ENCODE measurements at places on chromosomes 16 and 17.

DNA sequence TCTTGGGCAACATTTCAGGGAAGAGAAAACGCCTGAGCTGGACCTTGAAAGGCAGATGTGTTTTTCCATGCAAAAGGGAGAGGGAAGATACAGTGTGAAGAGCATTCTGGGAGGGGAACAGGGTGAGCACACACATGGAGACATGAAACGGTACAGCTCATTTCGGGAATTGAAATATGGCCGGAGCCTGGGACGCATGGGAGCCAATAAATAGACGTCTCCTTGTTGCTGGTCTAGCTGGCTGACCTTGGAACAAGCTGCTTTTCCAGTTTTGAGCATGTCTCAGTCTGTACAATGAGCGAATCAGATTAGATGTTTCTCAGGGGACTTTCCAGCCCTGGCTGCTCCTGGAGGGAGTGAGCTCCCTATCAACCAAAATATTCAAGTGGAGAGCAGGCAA is 63.6 kb downstream of the ASIC2 start:
- no peak for DNase-seq

DNA sequence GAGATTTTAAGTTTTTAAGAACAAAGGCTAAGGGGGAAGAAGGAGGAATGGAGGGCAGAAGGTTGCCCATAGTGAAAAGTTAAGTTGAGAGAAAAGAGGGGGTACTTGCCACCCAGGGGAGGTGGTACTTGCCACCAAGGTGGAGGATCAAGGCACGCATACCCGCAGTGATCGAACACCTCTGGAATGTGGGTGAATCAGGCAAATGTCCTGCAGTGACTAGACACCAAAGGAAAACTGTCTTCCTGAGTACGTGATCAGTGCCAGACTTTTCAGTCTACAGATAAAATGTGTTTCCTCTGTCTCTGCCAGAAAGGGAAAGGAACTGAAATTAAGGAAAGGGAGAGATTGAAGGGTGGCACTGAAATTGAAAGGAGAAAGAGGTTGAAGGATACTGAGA is 2285.3 kb downstream of the TP53TG3F start:
- no peak for DNase-seq

- DNase-seq = no peak
Observed at GRCh38 chr16:22646948-22647556, 136.4 kb downstream of the NPIPB5 start.

DNA sequence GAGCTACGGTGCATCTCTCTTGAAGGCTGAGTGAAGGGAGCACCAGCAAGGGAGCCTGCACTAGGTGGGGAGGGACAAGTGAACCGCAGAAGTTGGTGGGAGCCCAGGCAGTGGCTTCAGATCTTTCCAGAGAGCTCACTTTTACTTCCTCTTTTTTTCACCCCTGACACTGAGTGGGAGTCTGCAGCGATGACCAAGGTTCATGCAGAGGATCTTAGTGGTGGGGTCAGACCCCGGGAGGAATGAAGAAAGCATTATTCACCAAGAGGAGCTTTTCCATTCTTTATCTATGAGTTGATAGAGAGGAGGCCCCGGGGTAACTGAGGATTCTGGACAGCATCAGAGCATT is 3.0 kb upstream of the CCL2 start:
- no peak for DNase-seq

DNA sequence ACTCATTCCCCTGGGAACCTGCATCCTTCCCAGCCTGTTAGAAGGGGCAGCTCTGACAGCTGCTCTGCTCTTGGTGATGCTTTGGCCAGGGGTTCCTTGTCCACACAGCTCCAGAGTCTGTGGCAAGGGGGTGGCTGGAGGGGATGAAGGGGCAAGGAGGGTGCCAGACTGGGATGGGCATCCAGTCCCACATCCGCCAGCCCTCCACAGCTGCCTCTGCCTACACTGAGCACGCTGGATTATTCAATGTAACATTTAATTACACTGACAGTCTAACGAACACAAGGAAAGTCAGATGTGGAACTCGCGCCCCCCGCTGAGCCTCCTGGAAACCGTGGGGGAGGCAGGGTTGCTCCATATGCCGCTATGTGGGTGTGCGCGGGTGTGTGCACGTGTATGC is 101.1 kb downstream of the C16orf78 start:
- peak; percentile 42 for DNase-seq

GRCh38 chr17:15361592-15361991 is 20.2 kb upstream of the TEKT3 start:
- DNase-seq = no peak

GRCh38 chr17:65956814-65957213 is 235.1 kb downstream of the CEP112 start:
- no peak for DNase-seq

DNA sequence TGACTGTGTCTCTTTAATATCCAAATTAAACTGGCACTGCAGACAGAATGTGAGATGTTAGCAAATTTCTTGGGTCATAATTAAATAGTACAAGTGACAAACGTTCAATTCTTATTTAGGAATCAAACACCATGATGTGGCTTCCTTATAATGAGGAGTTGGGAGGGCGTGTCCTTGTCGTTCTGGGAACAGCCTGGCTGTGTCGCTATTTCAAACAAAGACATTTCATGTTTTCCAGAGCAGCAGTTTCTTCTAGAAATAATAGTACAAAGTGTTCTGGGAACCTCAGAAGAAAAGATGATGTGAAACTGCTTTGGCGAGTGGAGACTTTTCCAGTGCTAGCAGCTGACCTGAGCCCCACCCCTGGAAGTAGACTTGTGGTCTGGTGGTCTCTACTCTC is 301.7 kb upstream of the N4BP1 start:
- no peak for DNase-seq

DNA sequence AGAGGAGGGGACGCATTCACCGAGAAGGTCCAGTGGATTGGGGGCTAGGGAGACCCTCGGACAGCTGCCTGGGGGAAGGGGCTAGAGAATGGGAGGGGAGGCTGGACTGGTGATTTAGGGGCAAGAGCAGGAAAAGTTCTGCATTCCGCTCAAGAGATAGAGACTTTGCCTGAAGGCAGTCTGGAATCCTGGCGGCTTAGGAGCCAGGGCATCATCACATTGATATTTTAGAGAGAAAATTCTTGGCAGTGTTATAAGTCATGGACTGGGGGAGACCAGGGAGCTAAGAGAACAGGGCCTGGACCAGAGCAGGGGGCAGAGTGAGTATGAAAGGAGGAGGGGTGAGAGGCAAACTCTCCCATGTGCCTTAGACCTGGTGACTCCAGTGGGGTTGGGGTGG is 35.8 kb downstream of the MSI2 start:
- no peak for DNase-seq

DNA sequence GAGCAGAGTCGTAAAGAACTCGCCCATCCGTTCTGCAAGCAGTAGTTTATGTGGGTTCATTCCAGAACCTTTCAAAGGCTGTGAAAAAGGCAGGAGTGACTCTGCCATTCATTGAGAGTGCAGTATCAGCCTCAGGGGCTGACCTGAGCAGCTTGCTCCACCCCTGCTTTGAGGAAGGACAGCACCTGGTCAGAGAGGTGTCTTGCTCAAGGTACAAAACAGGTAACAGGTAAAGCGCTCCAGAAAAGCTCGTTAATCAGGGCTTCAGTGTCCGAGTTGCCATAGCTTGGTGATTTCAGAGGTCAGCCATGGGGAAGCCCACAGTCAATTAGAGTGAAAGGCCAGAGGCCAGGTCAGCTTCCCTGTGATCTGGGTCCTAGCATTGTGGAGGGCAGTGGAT is 251.1 kb downstream of the ABCC12 start:
- no peak for DNase-seq

DNA sequence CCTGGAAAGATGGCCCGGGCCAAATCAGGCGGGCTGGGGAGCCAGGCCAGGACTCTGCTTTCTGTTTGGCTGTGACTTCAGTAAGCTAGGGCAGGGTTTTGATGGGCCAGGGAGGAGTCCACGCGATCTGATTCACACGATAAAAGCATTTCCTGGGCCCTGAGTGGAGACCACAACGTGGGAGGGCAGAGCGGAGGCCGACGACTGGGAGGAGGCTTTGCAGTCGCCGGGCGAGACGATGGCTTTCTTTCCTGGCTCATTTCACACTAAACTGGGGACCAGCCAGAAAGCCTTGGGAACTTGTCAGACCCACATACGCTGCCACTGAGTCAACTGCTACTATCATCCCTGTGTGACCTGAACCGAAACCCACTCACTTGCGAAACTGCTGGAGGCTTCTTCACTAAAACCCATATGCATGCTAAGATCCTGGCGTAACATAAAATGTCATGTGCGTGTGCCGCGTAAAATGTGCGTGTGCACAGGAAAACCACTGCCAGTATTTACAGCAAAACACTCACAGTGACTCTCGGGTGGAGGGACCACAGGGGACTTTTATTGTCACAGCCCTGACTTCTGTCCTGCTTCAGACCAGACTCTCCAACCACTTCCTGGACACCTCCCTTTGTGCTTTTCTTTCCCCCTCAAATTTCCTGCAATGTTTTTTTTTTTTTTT is 14.2 kb upstream of the RHBDF2 start:
- peak; percentile 88 for DNase-seq

GRCh38 chr16:10642964-10643363 is 51.8 kb downstream of the TEKT5 start:
- no peak for DNase-seq

- no peak for DNase-seq
Observed at GRCh38 chr16:19236561-19237209, 48.8 kb upstream of the CLEC19A start.

All from lower leg skin (tissue), 4 donors.